SHP77 (cell line): ENCODE measurements at places on chromosomes 7 and 10.
A peak's percentile ranks its signal among the peaks of the same experiment; 100 is the strongest.

- no peak for DNase-seq
These were observed 18.7 kb downstream of the TBC1D12 start for GRCh38 chr10:94420998-94421528.

- no peak for DNase-seq
These were observed 320.5 kb downstream of the DGKB start for GRCh38 chr7:14582010-14582409.

DNA sequence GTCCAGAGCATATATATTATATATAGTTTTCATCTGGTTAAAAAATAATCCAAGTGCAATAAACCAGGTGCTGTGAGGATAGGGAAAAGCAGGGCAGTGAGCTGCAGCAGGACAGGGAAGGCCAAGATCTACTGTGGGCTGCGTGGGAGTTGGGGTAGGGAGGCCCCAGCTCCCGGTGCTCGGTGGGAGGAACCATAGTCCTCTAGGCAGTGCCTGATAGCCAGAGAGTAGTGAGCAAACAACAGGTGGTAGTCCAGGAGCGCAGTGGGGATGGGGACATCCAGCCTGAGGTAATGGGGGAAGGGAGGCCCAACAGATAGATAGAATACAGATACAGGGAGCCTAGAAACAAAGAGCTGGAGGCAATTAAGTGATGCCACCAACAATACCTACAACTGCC, 4.1 kb upstream of the BMPR1A start:
- no peak for DNase-seq

GRCh38 chr10:25869609-25870008, 64.4 kb upstream of the MYO3A start:
- no peak for DNase-seq

GRCh38 chr10:102429468-102429867, 2.9 kb downstream of the CUEDC2 start:
- DNase-seq, result no peak

DNA sequence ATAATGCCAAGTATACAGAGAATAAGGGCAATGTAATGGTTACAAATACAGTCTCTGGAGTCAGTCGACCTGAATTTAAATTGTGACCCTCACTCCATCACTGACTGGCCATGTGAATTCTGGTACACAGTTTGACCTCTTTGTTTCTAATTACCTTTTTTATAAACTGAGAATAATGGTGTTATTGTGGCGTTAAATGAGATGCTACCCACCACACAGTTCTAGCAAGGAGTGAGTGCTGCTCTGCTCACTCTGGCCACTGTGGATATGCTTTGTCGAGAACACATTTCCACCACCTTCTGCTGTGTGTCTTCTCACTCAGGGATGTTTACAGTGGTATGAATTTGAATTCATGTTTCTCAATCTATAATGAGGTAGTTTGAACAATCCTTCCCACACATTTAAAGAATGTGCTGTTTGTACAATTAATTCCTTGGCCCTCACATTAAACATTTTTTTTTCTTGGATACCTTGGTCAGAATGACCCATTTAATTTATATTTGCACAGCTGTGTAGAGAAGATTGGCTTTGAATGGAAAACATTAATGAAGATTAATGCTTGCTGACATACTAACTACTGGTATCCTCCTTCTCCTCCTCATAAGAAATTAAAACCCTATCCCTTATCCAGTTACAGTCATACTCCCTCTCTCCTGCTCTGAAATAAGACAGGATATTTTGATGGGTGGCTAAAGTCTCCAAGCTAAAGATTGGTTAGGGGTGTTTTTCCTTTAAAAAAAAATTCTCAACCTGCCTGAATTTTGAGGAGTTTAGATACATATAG, 42.4 kb downstream of the PLCE1 start:
- DNase-seq, result no peak

DNA sequence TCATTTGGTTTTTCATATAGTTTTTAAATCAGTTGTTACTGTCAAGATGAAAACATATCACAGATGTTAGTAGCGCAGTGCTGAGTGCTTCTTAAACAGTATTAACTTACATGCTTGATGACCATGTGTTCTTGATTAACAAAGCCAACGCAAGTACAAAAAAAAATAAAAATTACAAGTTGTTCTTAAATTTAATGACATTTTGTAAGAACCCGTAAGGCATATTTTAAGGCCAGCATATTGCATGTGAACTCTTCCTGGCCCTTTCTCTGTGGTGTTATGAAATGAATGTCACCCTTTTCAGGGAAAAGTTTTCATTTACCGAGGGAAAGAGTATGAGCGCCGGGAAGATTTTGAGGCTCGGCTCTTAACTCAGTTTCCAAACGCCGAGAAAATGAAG, 140.4 kb upstream of the NPS start:
- DNase-seq, result no peak

DNA sequence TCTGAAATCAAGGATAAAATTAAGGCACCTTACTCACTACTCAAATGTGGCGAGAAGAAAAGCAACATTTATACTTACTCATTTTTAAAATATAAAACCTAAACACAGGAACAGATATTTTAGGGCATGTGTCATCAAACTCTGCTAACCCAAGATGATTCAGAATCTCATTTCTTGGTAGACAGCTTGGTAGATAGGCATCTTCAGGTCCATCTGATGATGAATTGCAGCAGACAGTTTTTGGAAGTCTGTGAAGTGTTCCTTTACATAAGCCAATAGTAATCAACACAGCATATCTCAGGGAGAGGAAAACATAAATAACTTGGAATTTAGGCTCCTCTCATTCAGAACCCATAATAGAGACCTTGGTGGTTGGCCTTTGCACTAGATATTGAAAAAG, 3.4 kb downstream of the HIPK2 start:
- no peak for DNase-seq

GRCh38 chr10:46541017-46541661, 15.3 kb downstream of the GPRIN2 start:
- DNase-seq, result no peak

- no peak for DNase-seq
These were observed 12.2 kb upstream of the RSBN1L start for GRCh38 chr7:77684030-77684429.

DNA sequence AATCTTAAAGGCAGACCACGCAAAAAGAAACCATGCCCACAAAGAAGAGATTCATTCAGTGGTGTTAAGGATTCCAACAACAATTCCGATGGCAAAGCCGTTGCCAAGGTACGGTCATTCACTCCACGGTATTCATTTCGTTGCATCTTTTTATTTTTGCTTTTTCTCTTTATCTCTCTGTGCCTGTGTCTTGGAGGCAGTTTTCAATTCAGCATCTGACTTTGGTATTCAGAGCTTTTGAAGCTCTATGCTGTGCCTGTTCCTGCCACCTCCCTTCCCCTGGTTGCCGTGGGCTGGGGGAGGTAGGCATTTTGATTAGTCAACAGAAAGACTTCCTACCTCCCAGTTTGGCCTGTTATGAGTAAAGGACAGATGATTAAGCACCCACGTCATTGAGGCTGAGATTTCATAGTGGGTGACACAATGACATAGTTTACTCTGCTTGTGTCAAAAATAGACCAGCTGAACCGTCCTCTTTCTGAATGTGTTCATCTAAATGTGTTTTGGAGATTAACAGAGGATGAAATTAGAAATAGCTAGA, 149.5 kb downstream of the ARID5B start:
- DNase-seq, result peak; percentile 38

DNA sequence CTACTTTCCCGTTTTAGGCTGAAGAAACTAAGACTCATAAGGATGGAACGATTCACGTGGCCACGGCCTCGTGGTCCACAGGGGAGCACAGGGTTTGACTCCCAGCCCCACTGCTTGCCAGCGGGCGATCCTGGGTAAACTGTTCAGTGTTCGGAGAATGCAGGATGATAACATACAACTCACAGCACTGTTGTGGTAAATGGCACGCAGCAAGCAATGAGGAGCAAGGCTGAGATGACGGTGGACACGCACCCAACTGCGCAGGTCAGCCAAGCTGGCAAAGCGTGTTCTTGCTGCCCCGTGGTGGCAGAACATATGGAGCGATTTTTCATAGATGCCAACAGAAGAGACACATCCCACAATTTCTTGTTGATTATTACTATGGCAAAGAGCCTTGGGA, 272.7 kb downstream of the DNAJB6 start:
- no peak for DNase-seq

- no peak for DNase-seq
These were observed 786.9 kb upstream of the IGFBP3 start for GRCh38 chr7:46707973-46708372.
